ENCODE measurements at places on chromosomes 7 and 10.

DNA sequence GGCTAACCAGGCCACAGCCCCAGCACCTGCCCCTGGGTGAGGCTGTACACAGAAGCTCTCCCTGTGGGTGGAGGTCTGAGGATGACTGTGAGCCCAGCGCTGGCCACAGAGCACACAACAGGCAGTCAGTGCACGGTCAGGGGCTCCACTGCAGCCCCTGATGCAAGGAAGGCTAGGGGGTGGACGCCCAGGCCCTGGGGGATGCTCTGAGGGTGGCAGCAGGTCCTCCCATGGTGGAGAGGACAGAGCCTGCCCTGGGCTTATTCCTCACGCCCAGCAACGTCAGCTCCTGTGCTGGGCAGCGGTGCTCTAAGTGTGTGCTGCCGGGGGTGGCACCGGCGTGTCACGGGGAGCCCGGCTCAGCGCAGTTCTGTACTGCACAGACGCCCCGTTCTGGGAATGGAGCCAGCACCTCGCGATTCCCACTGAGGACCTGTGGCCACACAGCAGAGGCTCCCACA lies 223.2 kb downstream of the MAD1L1 start:
- no peak for DNase-seq

DNA sequence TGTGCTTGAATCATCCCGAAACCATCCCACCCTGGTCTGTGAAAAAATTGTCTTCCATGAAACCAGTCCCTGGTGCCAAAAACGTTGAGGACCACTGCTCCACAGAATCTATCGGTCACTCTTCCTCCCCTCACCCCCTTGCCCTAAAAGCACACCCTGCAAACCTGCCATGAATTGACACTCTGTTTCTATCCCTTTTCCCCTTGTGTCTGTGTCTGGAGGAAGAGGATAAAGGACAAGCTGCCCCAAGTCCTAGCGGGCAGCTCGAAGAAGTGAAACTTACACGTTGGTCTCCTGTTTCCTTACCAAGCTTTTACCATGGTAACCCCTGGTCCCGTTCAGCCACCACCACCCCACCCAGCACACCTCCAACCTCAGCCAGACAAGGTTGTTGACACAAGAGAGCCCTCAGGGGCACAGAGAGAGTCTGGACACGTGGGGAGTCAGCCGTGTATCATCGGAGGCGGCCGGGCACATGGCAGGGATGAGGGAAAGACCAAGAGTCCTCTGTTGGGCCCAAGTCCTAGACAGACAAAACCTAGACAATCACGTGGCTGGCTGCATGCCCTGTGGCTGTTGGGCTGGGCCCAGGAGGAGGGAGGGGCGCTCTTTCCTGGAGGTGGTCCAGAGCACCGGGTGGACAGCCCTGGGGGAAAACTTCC lies 784 bp upstream of the SERPINE1 start:
- DNase-seq, result peak; percentile 55

DNA sequence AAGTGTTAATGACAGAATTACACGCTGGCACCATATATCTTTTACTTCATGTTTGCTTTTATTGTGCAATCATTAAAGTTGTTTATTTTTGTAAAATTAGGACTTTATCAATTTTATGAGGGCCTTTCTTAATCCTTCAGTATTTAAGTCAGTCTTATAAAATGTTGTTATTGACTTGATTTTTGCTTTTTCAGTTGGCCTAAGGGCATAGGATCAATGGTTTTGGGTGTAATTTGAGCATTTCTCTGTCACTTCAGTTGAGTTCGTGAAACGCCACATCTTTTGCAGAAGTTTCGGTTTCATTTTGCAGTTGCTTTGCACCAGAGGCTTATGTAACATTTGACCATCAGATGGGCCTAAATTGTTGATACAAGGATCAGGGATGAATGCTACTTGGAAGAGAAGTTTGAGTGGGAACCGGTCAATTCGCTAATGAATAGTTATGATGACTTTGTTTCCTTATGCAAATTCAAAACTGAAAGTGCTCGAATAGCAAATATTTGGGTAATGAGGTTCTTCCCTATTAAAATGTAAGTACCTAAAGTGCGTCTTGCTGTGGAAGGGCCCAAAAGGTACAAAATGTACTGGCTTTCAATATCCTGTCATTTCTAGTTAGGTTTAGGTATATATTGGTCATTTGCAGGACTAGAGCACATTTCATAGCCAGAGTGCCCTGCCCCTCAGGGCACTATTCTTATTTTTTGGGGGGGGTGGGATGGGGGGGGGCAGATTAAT lies 340.9 kb downstream of the LRMDA start:
- peak; percentile 67 for DNase-seq

DNA sequence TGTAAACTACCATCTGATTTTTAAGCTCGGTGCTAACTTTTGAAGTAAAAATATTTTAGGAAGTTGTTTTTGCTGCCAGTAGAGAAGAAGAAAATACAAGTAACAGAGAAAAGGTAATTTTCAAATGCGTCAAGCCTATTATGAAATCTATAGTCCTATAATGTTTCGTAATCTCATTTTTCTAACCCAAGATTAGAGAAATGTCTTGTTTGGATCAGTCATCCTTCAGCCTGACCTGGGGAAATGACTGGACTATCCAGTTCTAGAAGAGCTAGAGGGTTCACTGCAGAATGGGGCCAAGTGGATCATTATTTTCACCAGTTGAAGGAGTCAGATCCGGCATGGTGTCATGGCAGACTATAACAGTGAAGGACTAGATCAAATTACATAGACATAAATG lies 62.7 kb upstream of the FGL2 start:
- no peak for DNase-seq

DNA sequence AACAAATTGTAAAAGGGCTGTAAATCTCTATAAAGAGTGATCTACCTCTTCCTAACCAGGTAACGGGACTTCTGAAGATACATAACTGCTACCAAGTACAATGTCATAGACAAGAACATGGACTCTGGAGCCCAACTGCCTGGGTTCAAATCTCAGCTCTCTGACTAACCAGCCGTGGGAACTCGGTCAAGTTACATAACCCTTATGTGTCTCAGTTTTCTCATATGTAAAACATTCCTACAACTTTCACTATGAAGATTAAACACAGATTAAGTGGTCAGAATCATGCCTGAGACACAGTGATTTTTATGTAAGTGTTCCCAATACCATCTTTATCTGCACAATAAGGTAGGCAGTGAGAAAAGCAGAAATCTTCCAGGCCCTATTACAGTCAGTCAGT lies 52.6 kb downstream of the ITGB1 start:
- no peak for DNase-seq

DNA sequence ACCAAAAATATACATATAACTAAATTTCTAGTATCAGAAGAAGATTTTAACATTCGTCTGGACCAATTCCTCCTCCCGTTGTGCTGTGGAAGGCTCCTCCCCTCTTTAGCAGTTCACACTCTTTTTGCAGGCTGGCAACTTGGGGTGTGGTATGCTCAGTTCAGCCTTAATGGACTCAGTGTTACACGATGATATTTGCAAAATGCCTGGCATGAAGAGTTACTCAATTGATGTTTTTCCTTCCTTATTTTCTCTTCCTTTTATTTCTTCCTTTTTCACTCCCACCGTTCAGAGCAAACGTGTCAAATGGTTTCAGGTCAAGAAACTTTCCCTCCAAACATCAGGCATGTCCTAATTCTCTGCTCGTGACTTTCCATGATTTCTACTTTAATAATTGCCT lies 248.3 kb downstream of the PHF14 start:
- DNase-seq, result peak; percentile 58

- DNase-seq, result no peak
These were observed 764.3 kb downstream of the SUGCT start for GRCh38 chr7:40899151-40899550.

DNA sequence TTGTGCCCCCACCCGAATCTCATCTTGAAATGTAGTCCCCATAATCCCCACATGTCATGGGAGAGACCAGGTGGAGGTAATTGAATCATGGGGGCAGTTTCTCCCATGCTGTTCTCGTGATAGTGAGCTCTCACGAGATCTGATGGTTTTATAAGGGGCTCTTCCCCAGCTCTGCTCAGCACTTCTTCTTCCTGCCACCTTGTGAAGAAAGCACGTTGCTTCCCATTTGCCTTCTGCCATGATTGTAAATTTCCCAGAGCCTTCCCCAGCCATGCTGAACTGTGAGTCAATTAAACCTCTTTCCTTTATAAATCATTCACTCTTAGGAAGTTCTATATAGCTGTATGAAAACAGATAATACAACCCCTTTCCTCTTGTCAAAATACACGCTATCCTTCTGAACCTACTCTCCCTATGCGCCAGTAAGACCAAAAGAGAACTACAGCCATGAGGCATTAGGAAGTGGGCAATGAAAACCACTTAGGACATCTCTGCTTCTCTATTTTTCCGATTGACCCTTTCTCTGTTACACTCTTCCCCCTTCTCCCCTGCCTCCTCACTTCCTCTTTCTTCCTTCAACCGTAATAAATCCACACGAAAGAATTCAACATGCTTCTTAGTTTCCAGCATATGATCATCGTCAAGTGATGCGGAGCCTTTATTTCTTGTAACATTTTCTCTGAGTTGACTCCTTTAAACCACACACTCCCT lies 101.2 kb upstream of the WDR11 start:
- peak; percentile 97 for DNase-seq

DNA sequence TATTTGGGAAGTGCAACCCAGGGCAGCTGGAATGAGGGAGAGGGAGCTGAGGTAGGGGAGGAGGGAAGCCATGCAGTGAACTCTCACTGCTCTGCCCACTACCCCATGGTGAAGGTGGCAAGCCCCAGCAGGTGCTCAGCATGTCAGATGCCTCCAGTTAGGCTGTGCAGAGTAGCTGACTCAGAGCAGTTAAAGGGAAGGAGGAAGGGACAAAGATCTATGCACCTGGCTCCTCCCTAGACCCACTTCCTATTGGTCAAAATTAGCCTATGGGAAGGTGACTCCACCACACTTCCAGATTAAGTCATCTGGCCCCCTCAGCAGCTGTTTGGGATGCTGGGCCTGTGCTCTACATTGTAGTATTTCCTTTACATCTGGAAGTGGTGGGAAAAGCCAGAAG lies 125.7 kb upstream of the MTPN start:
- no peak for DNase-seq

GRCh38 chr7:51021906-51022570 lies 239.3 kb upstream of the GRB10 start:
- no peak for DNase-seq

DNA sequence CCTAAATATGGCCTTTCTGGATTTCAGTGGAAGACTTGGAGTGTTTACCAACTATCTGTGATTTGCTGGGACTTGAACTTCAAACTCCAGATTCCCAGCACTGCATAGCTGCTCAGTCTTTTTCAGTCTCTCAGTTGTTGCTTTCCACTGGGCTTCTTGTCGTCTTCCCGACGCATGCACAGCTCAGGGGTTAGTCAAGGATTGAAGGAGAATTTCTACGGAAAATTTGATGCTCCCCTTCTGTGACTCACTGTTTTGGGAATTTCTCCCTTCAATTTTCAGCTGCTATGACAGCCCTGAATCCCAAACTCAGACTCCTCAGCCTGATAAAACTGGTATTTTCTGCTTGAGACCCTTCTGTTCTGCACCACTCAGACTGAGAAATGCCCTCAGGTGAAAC lies 91.7 kb downstream of the CYP26A1 start:
- no peak for DNase-seq

GRCh38 chr10:71868192-71868697 lies 17.2 kb upstream of the PSAP start:
- DNase-seq, result peak; percentile 93

- no peak for DNase-seq
These were observed 15.0 kb upstream of the ENO4 start for GRCh38 chr10:116833986-116834985.

GRCh38 chr10:87782721-87783120 lies 35.3 kb downstream of the ATAD1 start:
- DNase-seq, result no peak

- DNase-seq, result no peak
These were observed 210.5 kb upstream of the LRGUK start for GRCh38 chr7:133916621-133917020.

DNA sequence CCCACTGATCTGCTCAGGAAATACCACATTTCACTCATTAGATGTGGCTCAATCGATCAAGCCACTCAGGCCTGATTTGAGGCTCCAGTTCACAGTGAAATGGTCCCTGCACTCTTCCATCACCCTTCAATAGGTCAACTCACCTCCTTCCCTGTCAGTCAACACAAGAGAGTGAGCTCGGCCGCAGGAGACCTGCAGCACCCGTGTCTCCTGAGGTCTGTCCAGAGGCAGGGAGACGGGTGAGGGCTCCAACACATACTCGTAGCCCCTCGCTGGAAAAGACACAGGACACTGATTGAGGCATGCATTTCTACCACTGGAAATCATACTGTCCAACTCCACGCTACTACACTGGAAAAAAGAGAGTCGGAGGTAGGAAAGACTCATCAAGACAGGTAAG lies 7.1 kb downstream of the RCC1L start:
- DNase-seq, result no peak

GRCh38 chr10:57785546-57785945 lies 482.1 kb downstream of the IPMK start:
- DNase-seq, result no peak

GRCh38 chr7:34425631-34426384 lies 232.2 kb upstream of the NPSR1 start:
- DNase-seq, result no peak

GRCh38 chr7:21543528-21544302 lies 876 bp downstream of the DNAH11 start:
- DNase-seq, result no peak

DNA sequence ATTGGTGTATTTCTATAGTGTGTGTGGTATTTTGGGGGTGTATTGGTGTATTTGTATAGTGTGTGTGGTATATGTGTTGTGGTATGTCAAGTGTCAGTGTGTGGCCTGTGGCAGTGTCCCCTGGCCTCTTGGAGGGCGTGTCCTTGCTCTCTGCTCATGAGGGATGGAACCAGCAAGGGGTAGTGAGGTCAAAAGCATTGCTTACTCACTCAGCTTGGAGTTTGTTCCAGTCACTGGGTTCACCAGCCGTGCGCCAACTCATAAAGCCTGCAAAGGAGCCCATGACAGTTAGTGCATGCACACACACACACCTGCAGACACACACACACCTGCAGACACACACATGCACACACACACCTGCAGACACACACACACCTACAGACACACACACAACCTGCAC lies 4.3 kb upstream of the TRPV6 start:
- no peak for DNase-seq

DNA sequence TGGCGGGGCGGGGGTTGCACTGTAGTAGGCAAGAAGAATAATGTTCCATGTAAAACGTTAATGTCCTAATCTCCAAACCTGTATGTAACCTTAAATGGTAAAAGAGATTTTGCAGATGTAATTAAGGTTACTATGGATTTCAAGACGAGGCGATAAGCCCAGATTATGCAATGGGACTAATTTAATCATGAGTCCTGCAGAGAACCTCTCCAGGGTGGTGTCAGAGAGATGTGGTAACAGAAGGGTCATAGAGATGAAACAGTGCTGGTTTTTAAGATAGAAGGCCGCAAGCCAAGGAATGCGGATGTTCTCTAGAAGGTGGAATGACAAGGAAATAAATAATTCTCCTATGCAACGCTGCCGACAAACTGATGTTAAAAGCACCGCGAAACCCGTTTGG lies 57.1 kb downstream of the UBE3C start:
- no peak for DNase-seq

DNA sequence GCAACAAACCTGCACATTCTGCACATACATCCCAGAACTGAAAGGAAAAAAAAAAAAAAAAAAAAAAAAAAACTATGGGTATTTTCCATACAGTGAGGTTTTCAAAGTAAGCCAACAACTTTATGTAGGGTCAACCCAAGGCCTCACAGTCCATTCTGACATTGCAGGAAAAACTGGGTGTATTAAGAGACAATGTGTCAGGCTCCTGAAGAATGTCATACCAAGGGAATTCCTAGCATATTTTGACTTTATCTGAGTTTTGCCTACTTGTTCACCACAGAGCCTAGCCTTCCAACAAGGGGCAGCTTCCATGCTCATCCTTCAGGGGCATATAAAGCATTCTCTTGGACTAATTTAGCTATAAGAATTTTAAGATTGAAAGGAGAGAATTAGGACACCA lies 368.9 kb downstream of the PLXDC2 start:
- DNase-seq, result no peak

All from suppressor macrophage (primary cell).